ENCODE measurements at places on chromosomes 11 and 22. TPM values are rescaled to one million over a fixed set of nuclear protein-coding genes. Genes with fewer than 3 reads are reported as not detected.

- no peak for ATAC-seq
These were observed 109.3 kb downstream of the GGTLC2 start for GRCh38 chr22:22753526-22754267.

DNA sequence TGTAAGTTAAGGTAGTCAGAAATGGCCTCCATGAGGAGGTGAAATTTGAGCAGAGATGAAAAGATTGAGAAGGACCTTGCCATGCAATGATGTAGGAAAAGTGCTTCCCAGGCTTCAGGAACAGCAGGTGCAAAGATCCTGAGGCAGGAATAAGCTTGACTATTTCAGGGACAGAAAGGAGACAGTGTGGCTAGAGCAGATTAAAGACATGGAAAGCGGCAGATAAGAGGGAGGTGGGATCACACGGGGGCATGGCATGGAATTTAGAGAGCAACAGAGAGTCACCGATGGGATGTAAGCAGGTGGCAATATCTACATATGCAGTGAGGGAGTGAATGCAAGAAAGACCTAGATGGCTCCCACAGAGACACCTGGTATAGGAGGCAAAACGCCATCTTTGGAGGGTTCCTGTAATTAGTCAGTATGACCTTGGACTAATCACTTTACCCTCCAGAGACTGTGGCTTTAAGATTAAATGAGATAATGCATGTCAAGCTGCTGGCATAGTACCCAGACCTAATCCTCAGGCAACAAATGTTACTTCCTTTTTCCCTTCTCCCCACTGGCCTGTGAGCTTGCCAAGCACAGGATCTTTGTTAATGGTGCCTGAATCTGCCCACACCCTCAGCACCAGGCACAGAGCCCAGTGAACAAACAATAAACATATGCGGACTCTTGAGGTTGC lies 24.6 kb upstream of the ACER3 start:
- ATAC-seq, result peak; percentile 64

DNA sequence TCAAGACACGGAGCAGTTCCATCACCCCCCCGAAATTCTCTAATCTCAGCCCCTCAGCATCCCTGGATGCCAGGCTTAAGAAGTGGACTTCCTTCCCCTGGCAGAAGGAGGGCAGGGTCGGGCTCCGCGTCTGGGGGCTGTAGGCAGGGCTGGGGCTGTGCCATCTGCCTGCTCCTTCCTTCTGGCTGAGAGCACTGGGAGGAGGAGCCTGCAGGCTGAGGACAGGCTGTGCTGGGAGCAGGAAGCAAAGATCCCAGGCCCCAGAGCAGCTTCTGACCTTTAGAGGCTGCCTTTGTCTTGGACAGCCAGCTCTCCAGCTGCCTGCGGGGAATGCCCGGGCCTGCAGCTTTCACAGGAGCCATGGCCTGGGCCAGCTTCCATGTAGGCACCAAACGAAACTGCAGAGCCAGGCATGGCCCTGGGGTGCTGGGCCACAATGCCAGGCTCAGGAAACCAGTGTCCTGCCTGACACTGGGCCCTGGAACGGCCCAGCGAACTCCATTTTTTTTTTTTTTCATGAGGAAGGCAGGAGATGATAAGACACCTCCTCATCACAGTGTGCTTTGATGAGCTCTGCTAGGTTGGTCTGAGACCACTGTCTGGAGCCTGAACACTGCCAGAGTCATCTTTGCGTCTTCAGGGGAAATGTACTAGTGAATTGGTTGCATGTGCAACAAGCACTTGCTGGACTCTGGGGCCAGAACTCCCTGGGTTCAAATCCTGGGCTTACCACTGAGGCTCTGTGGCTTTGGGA lies 67.9 kb downstream of the MCM5 start:
- peak; percentile 86 for ATAC-seq

DNA sequence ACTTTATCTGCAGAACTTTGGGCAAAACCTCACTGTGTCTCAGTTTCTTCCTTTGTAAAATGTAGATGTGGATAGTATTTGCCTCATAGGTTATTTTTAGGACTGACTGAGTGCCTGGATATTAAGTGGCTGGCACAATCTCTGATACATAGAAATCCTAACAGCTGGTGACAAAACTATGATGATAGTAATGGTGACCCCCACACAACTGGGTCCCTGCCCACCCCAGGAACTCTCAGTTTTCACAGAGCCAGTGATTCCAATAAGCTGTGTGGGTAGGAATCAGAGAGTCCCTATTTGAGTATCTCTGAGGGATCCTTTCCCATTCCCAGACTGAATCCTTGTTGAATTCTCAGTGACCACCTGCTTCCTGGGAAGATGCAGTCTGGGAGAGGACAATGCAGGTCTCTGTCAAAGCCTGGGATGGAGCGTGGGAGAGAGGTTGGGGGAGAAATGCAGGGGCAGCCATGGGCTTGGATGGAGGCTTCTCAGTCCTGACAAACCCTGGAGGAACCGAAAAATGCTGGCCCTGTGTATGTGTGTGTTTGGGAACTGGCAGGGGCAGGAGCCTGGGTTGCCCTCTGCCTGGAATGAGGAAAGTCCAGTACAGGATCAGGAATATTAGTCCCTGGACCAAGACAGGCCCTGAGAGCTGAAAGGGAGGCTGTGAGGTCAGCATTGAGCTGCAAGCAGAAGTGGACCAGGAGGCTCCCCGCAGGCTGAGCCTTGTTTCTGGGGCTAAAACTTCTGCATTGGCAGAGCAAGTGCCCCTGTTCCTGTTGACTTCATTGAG lies 6.1 kb upstream of the P2RY6 start:
- ATAC-seq, result no peak

GRCh38 chr11:134040386-134041302 lies 28.2 kb upstream of the JAM3 start:
- no peak for ATAC-seq

Gene OR56A1
- total RNA-seq, result 0.23 TPM

Gene OR51B4
- total RNA-seq, result not detected

GRCh38 chr11:126409620-126409985 lies 54.1 kb downstream of the ST3GAL4 start:
- no peak for ATAC-seq

DNA sequence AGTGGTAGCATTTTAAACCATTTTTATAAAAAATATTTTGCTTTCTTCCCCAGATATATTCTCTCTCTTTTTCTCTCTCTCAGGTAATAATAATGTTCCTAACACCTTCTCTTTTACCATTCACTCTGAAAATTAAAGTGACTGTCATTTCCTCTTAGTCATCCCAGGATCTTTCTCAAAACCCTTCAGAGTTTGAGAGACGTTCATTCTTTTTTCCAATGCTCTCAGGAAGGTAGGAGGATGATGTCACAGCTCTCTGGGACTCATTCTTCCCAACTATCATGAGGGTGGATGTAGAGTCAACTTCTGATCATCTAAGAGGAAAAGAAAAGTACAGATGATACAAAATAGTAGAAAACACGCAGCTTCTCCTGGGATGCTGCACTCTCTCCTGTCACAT lies 60.2 kb upstream of the CRTAM start:
- no peak for ATAC-seq

DNA sequence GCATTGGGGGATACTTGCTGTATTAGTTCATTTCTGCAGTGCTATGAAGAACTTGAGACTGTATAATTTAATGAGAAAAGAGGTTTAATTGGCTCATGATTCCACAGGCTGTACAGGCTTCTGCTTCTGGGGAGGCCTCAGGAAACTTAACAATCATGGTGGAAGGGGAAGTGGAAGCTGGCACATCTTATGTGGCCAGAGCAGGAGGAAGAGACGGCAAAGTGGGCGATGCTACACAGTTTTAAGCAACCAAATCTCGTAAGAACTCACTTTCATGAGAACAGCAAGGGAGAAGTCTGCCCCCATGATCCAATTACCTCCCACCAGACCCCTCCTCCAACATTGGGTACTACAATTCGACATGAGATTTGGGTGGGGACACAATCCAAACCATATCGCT lies 55.1 kb downstream of the TMPRSS5 start:
- ATAC-seq, result no peak

DNA sequence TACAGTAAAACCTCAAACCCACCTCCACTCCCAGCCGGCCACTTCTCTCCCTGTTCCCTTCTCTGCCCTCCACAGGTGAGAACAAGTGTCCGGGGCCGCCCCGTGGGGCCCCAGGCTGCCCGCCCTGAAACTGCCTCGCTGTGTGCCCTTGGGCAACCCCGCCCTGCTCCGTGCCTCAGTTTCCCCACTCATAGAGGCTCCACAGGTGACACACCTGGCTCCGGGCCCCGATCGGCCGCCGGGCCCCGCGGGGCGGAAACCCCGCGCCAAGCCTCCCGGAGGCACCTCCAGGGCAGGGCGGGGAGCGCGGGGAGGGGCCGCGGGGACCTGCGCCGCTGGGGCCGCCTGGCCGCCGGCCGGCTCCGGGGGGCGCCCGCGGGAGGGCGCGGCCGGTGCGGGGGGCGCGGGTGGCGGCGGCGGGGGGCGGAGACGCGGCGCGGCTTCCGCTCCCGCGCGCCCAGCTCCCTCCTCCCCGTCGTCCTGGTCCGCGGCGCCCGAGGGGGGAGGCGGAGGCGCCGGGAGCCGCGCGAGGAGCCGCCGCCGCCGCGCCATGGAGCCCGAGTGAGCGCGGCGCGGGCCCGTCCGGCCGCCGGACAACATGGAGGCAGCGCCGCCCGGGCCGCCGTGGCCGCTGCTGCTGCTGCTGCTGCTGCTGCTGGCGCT lies at the start of gene LRP5:
LRP5 (plus strand) TSS at position 475 of the 663 bp plus-strand sequence; CDS start at position 599, 124 bp downstream.
- peak; percentile 54 for ATAC-seq

DNA sequence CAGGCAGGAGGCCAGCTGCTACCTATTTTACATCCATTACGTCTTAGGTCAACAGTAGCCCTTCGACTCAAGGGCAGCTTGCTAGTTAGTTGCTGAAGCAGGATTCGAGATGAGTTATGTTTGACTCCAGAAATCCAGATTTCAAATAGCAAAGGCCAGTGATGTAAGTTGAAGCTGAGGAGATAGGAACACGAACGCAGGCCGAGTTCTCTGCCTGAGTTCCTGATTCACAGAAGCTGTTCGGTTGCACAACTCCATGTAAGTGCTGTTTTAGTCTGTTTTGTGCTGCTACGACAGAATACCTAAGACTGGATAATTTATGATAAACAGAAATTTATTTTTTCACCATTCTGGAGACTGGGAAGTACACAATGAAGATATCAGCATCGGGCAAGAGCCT lies 111.2 kb downstream of the SLC1A2 start:
- ATAC-seq, result no peak

Gene LMO1
- not detected for total RNA-seq

Gene COX8A
- total RNA-seq, result 317 TPM

GRCh38 chr11:61028135-61028729 lies 56.8 kb downstream of the CD6 start:
- no peak for ATAC-seq

Gene HPX
- not detected for total RNA-seq

Gene NXPE4
- not detected for total RNA-seq

DNA sequence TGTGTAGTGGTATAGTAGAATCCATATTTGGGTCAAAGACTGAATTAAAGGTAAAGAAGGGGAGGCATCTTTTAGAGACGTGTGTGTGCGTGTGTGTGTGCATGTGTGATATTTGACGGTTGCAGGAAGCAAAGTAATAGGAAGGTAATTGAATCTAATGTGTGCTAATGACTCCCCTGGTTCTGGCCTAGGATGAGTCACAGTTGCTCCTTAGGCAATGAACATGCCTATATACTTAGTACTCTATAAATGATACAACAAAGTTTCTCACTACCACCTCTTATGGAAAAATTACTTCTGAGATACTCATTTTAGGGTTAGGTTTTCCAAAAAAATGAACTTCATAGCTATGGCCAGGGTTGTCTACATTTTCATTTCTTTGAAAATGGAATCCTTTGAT lies 409.6 kb downstream of the GUCY1A2 start:
- ATAC-seq, result no peak

GRCh38 chr11:74784726-74785125 lies 36.1 kb downstream of the RNF169 start:
- no peak for ATAC-seq

Gene NRIP3
- total RNA-seq, result 2.3 TPM

GRCh38 chr11:110492321-110492685 lies 62.6 kb downstream of the FDX1 start:
- ATAC-seq, result no peak

GRCh38 chr11:13318498-13319295 lies 41.1 kb downstream of the BMAL1 start:
- ATAC-seq, result no peak

DNA sequence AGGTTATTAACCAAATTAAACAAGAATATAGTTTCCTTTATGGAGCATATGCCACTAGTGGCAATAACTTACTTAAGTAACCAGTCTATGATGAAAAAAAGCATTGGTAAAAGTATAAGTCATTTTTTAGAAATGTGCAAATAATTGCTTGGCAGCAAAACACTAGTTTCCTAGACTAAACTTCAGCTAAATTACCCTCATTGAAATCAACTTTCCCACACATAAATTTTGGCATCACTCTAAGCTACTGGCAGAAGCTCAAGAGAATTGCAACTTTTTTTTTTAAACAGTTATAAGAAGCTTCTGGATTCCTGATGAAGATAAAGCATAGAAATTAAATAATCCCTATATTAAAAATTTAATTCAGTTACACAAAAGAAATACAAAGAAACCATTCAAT lies 12.5 kb downstream of the CCDC34 start:
- no peak for ATAC-seq

DNA sequence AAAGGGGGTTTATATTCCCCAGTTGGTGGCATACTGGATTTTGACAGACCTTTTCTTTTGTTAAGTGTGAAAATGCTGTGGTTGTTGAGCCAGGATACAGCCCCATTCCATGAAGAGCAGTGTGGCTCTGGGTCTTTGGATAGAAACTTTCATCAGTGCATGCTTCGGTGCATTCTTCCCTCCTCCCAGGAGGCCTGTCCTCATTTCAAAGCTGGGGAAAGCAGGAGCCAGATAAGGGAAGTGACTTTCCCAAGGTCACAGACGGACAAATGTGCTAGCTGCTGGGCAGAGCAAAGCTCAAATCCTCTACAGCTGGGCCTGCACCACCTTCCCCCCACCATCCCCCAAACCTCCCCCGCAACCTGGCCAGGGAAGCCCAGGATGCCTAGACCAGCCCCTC lies 184.5 kb upstream of the NTM start:
- ATAC-seq, result no peak

GRCh38 chr11:73536961-73537360 lies 61.0 kb downstream of the FAM168A start:
- ATAC-seq, result no peak

DNA sequence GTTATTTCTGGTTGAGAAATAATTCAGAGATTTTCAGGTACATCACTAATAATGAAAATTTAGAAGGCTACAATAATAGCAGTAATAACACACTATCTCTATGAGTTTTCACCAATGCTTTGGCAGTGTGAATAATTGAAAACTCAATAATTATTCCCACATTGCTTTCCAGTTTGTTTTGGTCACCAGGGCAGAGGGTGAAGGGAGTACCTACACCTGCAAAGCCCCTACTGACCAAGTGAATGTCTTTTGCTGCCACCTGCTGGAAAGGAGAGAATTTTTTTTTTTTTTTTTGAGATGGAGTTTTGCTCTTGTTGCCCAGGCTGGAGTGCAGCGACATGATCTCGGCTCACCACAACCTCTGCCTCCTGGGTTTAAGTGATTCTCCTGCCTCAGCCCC lies 3.2 kb downstream of the NELL1 start:
- ATAC-seq, result no peak

All from gastroesophageal sphincter (tissue), 4 donors.